Head of caudate nucleus (tissue), 42 donors: ENCODE measurements at places on chromosomes 6 and 20.
A peak's percentile ranks its signal among the peaks of the same experiment; 100 is the strongest.

DNA sequence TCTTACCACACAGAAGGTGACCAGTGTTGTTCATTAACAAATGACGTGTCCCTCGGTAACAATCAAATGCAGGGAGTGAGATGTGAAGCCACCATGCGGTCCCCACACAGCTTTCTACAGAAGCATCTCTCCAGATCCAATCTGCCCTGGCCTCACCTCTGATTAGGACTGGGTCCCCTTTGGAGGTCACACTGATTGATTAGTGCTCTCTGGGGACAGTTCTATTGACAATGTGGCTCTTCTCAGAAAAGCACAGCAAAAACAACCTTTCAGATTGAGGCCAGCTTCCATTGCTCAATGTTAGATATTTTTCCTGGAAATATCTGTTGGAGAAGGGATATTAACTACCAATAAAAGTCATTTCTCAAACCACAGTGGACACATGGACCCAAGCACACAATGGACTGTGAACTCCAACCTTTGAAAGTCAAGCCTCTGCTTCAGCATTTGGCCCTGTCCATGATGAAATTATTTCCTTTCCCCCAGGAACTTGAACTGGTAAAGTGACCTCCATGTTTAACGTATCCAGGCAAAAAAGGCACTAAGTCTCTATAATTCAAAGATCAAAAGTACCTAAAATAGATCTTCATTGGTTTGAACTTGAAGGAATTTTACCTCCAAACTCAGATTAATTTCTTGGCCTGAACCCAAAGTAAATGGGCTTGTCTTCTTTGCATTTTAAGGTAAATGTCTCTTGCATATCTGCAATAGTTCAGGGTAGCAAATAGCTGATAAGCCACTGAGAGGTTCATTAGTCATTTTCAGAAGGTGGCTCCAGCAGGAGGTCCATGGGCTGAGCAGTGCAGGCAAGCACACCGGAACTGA lies 118.5 kb downstream of the FOXA2 start:
- no peak for DNase-seq

- DNase-seq = peak; percentile 37
Observed at GRCh38 chr20:33441142-33441955, 2.2 kb downstream of the SNTA1 start.

DNA sequence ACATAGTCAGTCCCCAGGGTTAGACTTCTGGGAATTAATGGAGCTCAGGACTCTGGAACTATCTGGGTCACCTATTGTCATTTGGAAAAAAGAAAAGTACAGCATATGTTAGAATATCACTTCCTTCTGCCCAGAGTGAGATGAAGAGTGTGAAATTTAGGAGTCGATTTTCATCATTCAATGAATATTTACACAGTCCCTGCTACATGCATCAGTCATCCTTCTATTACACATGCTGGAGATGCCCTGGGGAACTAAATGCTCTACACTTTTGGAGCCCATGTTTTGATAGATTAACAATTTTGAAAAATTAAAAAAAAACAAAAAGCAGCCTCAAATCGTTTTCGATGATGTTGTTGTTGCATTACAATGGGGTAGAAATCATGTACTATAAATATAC lies 315.4 kb downstream of the ALDH8A1 start:
- DNase-seq = no peak

- no peak for DNase-seq
Observed at GRCh38 chr20:3710011-3710466, 2.4 kb downstream of the SIGLEC1 start.

DNA sequence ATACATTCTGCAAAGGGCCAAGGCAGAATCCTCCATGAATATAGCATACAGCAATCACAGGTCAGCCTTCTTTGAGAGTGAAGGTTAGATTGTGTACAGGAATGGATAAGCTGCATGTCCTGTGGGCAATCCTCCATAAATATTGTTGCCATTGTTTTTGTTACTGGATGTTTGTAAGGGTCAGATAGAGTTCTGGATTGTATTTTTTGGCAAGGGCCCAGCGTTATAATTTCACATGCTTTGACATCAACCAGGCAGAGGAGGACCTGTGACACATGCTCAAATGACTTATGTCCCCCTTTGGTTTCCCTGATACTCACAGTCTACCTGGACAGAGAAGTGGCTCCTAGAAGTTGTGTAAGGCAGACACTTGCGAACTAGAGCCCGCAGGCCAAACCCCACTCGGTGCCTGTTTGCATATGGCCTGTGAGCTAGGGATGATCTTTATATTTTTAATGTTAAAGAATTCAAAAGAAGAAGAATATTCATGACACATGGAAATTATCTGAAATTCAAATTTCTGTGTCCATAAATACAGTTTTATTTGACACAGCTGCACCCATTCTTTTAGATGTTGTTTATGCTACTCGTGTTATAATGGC lies 5.4 kb downstream of the LY86 start:
- no peak for DNase-seq

GRCh38 chr20:37651932-37652331 lies 41.9 kb upstream of the CTNNBL1 start:
- peak; percentile 33 for DNase-seq

DNA sequence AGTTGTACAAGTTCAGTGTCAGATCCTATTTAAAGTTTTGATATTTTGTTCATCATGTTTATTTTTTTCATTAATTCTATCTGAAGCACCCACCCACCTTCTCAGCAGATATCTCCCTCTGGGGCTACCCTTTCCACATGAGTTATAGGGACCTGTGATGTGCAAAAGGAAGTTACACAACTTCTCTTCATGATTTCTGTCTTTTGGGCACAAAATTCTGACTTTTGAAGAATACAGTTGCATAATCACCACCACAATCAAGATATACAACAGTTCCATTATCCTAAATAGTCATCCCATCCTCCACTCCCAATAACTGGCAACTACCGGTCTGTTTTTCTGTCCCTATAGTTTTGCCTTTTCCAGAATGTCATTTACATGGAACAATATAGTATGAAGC lies 13.8 kb upstream of the FUCA2 start:
- no peak for DNase-seq

DNA sequence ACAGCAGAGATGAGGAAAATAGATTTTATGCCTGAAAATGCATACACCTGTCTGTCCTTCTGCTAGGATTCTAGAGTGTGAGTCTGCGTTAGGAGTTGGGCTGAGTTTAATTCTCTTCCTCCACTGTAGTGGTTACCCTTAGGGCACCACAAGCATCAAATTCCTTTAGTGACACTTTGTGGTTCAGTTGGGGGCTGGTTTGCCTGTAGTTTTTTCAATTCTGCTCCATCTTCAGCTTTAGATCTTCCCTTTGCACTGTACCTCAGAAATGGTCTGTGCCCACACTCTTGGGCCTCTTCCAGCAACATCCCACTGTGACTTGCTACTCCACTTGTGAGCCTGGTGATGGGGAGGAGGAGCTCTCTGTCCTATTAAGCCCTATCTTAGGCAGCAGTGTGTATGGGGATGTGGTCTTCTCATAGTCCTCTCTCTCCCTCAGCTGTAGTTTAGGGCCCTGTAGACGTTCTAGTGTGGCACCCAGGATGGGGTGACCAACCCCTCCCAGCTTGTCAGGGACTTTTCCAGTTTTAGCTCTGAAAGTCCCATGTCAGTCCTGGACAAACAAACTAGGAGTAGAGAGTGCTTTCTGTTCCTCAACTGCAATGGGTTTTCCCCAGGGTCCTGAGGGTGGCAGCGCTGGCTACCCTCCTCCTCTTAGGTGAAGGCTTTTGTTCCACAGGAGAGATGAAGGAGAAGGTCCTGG lies 19.7 kb upstream of the OGFRL1 start:
- no peak for DNase-seq

- DNase-seq = no peak
Observed at GRCh38 chr6:166595061-166595780, 8.7 kb upstream of the RAMACL start.

DNA sequence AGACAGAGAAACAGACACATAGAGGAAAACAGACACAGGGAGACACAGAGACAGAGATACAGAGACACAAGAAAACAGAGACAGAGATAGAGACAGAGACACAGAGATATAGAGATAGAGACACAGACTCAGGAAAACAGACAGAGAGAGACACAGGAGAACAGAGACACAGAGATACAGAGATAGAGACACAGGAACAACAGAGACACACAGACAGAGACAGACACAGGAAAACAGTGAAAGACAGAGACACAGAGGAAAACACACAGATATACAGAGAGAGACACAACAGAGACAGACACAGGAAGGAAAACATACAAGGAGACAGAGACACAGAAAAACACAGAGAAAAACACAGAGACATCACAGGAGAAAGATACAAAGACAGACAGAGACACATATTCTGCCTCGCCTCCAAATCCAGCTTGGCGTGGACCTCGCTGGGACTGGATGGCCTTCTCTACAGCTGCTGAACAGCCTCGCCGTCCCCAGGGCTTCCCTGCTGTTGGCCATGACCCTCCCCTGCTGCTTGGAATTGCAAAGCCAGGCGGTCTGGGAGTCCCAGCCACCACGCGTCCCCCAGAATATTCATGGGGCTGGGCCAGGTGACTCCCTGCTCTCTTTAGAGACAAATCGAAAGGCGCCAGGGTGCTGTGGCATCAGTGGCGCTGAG lies 36.8 kb downstream of the NTSR1 start:
- no peak for DNase-seq

- no peak for DNase-seq
Observed at GRCh38 chr6:147135211-147135681, 69.0 kb upstream of the STXBP5 start.

DNA sequence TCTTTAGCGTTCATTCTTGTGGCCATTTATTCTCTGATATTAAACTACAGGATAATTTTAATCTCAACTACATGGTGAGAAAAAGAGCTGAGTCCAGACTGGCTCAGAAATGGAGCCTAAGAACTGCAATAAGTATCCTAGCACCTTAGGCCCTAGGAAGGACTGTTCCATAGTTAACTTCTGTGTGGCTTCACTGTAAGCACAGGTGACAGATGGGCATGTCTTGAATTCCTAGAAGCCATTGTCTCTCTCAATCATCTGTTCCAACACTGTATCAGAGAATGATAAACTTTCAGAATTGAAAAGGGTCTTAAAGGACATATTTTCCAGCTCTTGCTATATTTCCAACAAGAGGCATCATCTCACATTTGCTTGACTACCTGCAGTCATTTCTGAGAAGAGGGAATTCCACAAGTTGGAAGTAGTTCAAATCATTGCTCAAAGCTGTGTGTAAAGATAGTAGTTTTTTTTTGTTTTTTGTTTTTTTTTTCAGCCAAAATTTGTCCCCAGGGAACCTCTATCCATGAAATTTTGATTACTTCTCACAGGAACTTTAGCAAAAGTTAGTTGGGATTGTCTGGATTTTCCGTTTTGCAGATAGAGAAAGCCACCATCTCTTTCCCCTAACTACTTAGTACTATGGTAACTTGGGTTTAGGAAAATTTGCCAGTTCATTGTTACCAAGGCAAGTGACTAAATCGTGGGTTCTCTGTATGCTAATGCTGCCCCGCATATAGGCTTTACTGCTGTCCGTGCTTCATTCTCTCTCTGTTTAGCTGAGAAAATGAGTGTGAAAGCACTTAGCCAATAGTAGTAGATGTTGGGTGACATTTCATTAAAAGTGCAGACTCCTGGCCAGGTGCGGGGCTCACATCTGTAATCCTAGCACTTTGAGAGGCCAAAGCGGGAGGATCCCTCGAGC lies 47.2 kb downstream of the KCNS1 start:
- DNase-seq = no peak

- DNase-seq = no peak
Observed at GRCh38 chr6:47974106-47974505, 136.9 kb downstream of the PTCHD4 start.

- no peak for DNase-seq
Observed at GRCh38 chr6:124069230-124069950, 265.7 kb downstream of the NKAIN2 start.

DNA sequence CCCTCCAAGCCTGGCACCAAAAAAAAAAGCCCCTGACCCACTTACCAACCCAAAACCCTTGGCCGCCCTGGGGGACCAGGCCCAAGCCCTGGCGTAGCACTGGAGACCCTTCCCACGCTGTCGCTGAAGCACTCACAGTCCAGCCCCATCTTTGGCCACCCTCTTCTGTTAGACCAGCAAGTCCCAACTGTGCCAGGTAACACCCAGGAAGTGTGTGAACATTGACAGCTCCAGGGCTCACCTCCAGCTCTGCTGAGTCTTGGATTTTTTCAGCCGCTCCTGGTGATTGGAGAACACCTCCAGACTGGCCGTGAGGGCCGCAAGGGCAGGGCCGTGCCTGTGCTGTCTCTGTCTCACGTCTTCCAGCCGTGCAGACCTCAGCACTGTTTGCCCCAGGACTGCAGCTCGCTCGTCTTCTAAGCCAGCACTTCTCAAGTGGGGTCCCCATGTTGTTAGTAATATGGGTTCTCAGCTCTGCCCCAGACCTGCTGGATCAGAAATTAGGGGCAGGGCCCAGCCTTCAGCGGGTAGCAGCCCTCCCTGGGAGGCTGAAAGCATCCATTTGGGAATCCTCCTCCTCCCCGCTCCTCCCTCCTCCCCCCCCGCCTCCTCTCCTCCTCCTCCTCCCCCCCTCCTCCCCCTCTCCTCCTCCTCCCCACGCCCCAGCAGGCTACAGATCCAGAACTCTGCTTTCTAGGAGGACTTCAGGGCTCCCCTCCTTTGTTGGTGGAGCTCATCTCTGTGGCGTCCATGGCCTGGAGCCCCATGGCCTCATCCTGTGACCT lies 18.1 kb downstream of the NPEPL1 start:
- peak; percentile 6 for DNase-seq

DNA sequence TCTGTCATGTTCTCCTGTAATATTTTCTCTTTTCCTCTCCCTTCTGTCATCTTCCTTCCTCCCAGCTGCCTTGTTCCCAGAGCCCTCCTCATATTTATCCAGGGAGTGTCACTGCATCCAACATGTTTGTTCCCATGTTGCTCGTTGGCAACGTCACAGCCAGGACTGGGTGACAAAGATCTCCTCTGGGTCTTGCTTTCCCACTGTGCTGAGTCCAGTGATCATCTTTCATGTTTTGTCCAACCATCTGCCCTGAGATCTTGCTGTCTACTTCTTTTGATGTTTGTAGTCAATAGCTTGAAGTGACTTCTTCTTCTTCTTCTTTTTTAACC lies 26.6 kb downstream of the FARS2 start:
- no peak for DNase-seq

GRCh38 chr20:58125726-58126125 lies 102.7 kb downstream of the ANKRD60 start:
- no peak for DNase-seq

GRCh38 chr6:117265410-117266256 lies at the start of gene VGLL2:
TSS of gene VGLL2 (plus strand) at chr6:117265558. CDS start at chr6:117265764, 206 bp downstream.
- DNase-seq = no peak

- DNase-seq = no peak
Observed at GRCh38 chr6:26241033-26241895, 123.7 kb upstream of the BTN3A2 start.

- no peak for DNase-seq
Observed at GRCh38 chr6:77678048-77678447, 25.2 kb downstream of the MEI4 start.

GRCh38 chr20:44609006-44609515 lies 26.7 kb downstream of the PKIG start:
- no peak for DNase-seq

GRCh38 chr20:53692465-53693067 lies 98.9 kb upstream of the ZNF217 start:
- peak; percentile 5 for DNase-seq

DNA sequence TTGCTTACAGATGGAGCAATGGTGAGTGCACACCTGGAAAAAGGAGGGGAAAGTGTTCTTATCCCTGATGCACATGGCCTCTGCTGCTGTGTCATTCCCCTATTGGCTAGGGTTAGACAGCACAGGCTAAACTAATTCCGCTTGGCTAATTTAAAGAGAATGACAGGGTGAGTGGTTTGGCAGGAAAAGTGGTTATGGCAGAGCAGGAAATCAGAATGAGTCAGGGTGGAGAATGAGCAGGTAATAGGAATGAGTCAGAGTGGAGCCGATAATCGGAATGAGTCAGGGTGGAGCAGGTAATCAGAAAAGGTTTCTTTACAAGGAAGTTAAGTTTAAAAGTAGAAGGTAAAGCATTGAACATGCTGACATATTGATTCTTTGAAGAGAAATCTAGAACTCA lies 355.5 kb upstream of the HTR1E start:
- DNase-seq = no peak
